ENCODE measurements at places on chromosomes 7 and 10.

- no peak for DNase-seq
Measured at GRCh38 chr10:96834120-96834519, 2.0 kb downstream of the LCOR start.

GRCh38 chr10:47109906-47110305 is 190.1 kb upstream of the GDF10 start:
- no peak for DNase-seq

GRCh38 chr10:95896071-95896850 is 11.5 kb upstream of the CC2D2B start:
- DNase-seq: no peak

DNA sequence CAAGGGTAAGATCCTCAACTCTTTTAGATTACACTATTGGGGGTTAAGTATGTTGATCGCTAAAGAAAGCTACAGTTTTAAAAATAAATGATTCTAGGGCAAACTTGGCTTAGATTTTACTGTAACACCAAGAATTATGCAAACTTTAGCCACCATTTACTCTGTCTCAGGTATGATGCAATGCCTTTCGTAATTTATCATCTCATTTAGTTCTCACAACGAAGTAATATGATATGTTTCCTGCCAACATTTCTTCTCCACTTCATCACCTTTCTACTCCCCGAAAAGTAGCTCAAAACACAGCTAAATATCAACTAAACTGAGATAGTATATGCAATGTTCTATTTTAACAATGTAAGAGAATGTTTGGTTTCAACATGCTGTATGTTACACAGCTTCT is 21.1 kb downstream of the FAM133B start:
- DNase-seq: no peak

Data from right atrium auricular region (tissue), 2 donors.